RWPE2 (cell line): ENCODE measurements at places on chromosomes 4 and X.

DNA sequence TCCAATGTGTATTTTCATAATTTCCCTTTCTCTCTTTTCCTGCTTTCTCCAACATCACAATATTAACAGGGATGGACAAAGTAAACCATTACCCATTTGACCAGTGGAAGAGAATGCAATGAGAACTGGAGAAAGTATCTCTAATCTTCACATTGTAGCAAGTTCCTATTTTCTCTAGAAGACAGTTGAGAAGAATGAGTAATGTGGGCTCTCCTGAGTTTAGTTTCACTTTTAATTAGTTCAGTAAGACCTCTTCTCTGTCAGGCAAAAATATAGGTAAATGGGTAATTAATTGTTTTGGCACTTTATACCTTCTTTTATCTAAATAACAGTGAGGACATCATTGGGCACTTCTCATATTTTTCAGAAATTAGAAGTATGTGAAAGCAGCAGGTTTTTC is 602.0 kb downstream of the GLUD2 start:
- no peak for DNase-seq

GRCh38 chr4:75235359-75235951 is 278.7 kb downstream of the RCHY1 start:
- no peak for DNase-seq

GRCh38 chr4:143399113-143399949 is 62.7 kb downstream of the GAB1 start:
- no peak for DNase-seq

- no peak for DNase-seq
These were observed 21.7 kb downstream of the PJA1 start for GRCh38 chrX:69143530-69143929.

- DNase-seq: no peak
These were observed 60.0 kb upstream of the RAPGEF2 start for GRCh38 chr4:159042868-159043267.

DNA sequence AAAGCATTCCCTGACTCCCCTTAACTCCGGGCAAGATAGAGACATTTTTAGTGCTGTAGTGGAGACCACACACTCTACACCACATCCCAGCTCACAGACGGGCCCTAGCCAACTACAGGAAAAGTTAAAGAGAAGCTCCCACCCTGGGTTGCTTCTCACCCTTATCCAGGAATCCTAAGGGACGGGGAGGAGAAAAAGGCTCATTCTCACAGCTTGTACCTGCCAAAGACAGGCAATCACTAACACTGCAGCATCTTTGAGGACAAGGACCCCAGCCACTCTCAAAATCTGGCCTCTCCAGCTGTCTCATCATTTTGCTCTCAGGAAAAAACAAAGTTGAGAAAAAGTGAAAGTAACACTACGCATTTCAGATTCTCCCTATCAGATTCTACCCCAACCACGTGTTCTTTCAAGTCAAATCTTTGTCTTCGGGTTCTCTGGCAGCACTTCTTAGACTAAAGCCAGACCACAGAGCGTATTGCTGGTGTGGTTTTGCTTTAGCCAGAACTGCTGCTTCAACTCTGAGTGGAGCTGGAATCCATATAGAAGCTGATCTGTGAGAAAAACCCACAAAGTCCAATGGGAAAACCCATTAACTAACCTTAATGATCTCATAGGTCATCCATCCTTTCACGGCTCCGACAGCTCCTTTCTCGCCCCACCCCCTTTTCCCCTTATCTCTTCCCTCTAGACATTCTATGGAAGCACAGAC is 605.9 kb upstream of the DIPK2B start:
- no peak for DNase-seq

DNA sequence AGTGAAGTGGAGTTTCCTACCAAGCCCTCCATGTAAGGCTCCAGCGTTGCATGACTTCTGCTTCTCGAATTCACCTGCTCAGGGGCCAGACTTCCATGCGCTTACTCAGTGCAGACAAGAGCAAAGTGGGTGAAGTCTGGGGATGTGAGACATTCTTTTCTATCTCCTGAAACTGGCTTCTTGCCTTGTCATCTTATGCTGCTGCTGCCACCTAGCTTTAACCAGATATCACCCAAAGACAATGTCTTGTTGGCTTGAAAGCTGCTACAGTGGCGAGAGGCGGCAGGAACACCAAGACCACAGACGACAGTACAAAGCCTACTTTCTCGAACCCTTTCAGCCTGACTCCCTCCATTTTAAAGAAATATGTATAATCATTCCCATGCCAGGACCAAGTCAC is 103.6 kb upstream of the ADGRG2 start:
- no peak for DNase-seq

DNA sequence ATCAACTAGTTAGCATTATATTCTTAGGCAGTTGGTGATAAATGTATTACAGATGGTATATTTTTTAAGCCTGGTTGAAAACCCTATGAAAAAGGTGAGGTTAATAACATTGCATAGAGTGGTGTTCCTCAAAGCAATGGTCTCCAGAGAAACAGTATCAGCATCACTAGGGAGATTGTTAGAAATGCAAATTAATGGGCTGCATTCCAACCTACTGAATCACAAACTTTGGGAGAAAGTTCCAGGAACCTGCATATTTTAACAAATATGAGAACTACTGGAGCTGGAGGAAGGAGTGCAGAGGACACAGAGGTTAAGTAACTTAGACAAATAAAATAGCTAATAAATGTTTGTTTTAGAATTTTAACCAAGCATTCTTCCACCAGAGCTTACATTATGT is 166.9 kb upstream of the PCDH10 start:
- no peak for DNase-seq

GRCh38 chrX:27976284-27976683 is 5.0 kb downstream of the DCAF8L1 start:
- DNase-seq: no peak

DNA sequence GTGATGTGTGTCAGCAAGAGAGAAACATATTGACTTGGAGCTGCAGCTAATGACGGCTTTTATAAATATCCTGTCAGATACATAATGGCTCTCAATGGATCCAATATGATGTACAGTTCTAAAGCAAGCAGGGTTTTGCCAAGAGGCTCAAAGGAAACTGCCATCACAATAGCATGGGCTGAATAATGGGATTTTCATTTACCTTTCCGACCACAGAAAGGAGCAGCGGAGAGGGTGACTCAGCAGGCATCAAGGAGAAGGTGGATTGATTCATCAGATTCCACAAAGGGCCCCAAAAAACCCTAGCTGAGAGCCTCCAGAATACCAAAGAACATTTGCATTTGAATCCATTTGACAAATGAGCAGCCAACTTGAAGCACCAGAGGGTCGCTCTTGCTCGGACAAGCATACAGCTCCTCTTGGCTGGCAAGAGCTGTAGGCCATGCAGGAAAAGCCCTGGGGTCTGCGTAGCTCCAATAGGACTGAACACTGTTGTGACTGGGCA is 355.7 kb upstream of the NOCT start:
- DNase-seq: no peak

- no peak for DNase-seq
These were observed 54.2 kb upstream of the CBR4 start for GRCh38 chr4:169064296-169064695.

DNA sequence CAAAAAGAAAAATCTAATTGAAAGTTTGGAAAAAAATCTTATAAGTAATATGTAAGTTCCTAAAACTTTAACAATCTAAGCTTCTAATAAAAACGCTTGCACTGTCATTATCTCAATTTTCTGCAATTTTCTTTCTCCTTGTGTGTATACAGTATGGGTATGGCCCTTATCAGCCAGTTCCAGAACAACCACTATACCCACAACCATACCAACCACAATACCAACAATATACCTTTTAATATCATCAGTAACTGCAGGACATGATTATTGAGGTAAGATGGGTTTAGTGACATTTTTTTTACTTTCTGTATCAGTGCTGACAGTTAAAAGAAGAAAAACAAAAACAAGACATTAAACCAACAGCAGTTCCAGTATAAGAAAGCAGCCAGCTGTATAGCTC is 4.9 kb downstream of the STATH start:
- DNase-seq: no peak

GRCh38 chrX:128582036-128582435 is 529.8 kb upstream of the ACTRT1 start:
- no peak for DNase-seq

DNA sequence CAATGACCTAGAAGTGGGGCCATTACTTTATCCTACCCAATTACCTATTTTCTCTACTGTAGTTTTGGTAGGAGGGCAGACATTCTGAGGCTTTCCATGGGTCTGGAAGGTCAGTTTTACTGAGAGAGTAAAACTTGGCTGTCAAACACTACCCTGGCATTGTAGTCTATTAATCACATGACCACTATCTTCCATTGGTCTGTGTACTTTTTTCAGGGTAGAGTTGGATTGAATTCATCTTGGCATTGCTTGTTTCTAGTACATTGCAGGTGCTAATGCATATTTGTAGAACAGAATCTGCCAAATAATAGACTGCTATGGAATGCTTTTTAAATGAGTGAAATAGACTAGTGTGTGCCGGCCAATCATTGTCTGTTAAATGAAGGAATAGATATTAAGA is 271.9 kb downstream of the STIM2 start:
- DNase-seq: no peak

DNA sequence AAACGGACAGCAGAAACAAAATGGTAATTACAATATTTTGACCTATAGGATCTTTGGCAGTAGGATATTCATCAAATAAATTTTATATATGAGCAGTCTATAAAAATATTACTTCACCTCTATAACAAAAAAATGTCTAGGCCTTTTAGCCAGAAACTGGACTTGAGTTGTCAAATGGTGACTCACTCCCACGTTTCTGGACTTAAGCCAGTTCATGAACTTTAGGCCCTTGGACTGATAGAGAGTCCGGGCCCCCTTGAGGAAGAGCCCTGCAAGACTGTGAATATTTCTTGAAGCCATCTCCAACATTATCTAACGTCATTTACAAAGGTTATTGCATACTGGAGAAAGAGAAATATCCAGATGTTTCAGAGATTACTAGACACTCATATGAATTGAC is 106.8 kb upstream of the FAM47A start:
- DNase-seq: no peak

DNA sequence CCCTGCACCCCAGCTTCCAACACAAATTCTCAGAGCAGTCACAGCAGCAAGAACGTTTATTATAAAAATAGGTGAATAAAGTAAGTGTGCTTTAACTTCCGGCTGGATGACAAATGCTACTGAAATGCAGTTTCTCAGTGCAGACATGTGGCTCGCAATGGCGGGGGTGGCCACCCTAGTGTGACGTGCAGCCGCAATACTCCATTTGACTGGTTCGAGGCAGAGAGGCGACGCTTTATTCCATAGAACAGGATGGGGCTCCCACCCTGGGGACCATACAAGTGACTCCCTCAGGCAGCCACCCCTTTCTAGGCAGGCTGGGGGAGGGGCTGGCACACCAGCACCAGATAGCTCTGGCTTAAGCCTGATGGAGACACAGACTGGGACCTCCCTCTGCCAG is 14.5 kb downstream of the TNIP2 start:
- DNase-seq: no peak

- DNase-seq: no peak
These were observed 52.2 kb downstream of the ABCG2 start for GRCh38 chr4:88106205-88106604.

DNA sequence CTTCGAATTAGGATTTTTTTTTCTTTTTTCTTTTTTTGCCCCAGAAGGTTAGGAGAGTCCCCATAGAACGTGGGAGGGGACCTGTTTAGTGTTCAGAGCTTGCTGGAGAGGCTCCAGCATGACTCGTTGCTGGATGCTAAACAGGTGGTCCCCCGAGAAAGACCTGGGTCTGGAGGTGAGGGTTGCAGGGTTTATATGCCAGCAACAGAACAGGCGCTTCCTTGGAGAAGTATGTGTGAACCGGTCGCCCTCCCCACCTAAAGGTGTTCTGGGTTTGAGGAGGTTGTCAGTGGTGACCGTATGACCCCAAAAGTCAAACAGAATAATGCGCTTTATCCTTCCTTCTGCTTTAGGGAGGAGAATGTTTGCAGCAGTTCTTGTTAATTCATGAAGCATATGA is 52.1 kb upstream of the SHOX start:
- no peak for DNase-seq

DNA sequence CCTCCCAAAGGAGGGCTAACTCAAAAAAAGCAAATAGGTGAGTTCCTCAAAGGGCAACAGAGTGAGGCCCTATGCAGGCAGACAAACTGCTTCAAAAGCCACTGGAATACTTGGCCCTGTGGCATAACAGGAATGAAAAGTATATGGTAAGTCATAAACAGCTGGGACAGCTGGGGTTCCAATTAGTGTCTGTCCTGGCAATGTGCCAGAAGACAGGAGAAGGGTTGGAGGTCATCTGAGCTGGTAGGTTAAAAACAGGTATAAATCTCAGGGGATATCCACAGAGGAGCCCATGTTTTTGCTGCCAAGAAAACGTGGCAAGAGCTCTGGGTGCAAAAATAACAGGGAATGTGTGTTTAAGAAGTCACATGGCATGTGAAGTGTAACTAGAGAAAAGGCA is 111.6 kb downstream of the APOOL start:
- DNase-seq: no peak

- DNase-seq: no peak
These were observed 1662.8 kb upstream of the ADGRL3 start for GRCh38 chr4:59537246-59537886.

GRCh38 chr4:107863850-107864371 is 39.2 kb downstream of the SGMS2 start:
- DNase-seq: peak; percentile 71

DNA sequence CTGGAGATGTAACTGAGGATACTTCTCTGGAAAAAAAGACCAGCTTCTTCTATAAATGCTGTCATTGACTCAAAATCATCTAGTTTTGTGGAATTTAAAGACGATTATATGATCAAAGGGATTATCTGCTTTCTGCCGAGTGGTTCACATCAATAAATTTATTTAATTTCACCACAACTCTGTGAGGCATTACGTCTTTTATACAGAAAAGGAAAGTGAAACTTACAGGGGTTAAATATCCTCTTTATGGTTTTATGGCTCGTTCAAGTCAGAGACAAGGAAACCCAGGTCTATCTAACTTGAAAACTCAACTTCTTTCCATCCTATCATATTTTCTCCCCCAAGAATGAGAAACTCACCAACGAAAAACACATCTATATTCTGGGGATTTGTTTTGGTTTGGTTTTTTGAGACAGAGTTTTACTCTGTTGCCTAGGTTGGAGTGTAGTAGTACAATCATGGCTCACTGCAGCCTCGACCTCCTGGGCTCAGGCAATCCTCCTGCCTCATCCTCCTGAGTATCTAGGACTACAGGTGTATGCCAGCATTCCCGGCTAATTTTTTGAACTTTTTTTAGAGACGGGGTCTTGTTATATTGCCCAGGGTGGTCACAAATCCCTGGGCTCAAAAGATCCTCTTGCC is 377.9 kb upstream of the EMCN start:
- no peak for DNase-seq
